Globus pallidus (tissue), 1 donor: ENCODE measurements at places on chromosomes 3 and 15.

DNA sequence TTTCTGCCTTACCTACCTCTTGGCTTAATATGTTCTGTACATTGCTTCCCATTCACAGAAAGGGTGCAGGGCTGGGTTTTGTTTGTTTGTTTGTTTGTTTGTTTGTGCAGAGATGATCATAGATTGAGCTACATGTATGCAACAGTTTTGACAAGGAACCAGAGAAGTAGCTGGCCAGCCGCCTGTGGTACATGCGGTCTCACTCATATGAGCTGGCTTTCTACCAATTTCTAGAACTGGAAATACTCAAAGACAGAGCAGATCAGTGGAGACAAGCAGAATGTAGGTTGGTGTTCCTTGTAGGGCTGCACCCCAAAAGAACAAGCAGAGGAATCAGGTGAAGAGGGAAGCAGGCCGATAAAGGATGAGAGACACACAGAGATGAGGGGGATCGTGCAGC, 502.7 kb downstream of the SOX2 start:
- DNase-seq: no peak

DNA sequence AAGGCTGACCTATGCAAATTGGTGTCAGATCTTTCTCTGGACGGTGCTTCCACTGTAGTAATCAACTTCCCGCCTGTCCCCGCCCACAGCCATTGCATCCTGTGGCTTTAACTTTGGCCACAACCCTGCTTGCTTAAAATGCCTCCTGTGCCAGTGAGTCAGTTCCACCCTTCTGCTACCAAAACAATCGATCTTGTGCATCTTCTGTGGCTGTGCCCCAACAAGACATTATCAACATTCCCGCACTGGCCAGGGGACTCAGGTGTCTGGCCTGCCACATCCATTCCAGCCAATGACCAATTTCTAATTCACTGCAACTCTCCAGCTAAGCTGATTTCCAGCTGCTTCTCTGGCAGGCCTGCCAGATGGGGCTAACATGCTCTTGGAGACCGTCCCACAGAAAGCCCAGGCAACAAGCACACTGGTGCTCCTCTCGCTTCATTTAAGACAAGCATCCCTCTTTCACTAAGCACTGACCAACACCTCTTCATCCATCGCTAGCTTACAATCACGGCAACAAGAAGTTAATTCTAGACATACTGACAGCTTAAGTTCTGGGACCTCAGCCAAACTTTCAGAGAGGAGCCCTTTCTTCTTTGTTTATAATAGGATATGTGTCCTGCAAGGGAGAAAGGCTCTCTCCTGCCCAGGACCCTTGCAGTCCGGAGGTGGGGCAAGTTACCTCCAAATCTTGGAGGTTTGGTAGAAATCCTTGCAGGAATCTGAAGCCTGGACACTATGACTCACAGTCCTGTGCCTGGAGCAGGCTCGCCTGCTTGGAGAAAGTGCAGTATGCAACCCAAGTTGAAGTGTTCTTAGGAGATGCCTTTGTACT, 6.7 kb downstream of the CA12 start:
- DNase-seq: peak; percentile 55

GRCh38 chr3:124843506-124844177, 43.5 kb downstream of the ITGB5 start:
- DNase-seq: no peak

GRCh38 chr3:184160456-184160855, 5.3 kb downstream of the DVL3 start:
- no peak for DNase-seq

- peak; percentile 54 for DNase-seq
Measured at GRCh38 chr15:74768771-74769342, 13.0 kb upstream of the CSK start.

GRCh38 chr3:139394116-139394515, 4.7 kb upstream of the COPB2 start:
- no peak for DNase-seq

DNA sequence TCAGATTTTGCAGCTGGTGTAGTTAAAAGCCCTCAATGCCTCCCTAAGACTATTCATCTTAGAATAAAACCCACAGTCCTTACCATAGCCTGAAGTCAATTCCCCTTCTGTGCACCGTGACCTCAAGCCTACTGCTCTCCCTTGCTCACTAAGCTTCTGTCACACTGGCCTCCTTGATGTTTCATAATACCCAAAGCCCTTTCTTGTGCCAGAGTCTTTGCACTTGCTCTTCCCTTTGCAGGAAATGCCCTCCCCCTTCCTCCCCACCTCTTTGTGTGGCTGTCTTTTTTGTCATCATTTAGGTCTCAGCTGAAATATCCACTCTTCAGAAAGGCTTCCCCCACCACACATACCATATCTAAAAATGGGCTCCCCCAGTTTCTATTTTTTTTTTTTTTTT, 4.2 kb upstream of the PLEKHO2 start:
- DNase-seq: no peak

DNA sequence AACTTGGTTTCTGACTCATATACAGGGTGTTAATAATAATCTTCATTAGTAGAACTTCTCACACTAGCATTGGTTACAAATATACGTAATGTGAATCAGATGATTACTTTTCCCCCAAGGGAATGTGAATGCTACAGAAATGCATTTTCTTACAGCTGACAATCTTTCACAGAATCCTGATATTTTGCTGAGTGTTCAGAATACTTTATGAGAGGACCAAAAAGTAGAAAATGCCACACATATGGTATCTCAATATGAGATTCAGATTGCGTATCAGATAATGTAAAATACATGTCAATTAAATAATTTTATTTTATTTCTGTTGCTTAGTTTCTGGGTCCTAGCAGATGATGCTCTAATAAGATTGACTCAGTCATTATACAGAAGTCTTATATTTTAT, 979.9 kb upstream of the GBE1 start:
- DNase-seq: no peak

- DNase-seq: peak; percentile 43
Measured at GRCh38 chr3:42547401-42547945, 34.3 kb downstream of the SEC22C start.
